Tongue (tissue), 3 donors: ENCODE measurements at places on chromosomes 1 and 21. TPM values are rescaled to one million over a fixed set of nuclear protein-coding genes. Genes with fewer than 3 reads are reported as not detected.

The KNCN gene
- total RNA-seq = not detected

The PCNT gene
- 149 TPM for total RNA-seq

The KCNN3 gene
- 10.8 TPM for total RNA-seq

The AXDND1 gene
- total RNA-seq = 0.31 TPM

The OXCT2 gene
- 0.51 TPM for total RNA-seq

The GOLT1A gene
- total RNA-seq = not detected
